ENCODE measurements at places on chromosomes 16 and 17.

DNA sequence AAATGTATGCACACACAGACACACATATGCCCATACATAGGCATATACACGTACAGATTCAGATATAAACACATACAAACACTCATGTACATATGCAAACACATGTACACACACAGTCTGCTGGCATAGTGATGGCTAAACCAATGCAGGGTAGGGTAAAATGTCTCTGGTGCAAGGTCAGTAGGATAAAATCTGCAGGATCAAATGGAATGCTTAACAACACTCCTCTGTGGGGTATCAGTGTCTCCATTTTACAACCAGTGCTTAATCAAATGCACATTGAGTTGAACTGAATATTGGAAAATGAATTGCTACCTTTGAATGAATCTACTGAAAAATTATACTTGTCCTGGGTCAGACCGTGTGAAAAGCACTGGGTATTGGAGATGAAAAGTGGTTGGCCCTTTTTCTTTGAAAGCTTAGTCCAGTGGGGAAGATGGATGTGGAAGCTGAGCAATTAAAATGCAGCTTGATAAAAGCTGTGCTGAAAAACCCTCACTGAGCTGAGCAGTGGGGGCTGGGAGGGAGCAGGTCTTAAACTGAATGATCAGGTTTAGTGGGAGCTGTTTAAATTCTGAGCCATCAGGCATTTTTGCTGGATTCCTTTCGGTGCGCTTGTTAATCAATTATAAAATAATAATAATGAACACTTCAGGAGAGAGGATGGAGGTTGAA is 314.7 kb downstream of the HAPSTR1 start:
- no peak for DNase-seq

DNA sequence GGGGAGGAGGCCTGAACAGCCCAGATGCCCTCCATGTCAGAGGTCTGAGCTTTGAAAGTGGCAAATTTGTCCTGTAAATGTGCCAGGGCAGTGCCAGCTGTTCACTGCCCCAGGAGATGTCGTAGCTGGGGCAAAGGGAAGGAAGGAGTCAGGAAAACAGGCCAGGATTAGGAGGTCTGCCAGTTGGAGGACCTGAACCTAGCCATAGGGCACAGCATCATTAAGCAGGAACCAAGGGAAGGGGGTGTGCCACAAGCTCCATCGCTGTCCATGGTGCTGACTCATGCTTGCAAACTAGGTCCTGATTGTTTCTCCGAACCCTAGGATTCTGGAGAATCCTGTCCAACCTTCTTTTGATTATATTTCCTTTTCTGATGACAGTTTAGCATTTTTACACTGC is 124.2 kb downstream of the TMEM132E start:
- DNase-seq = peak; percentile 88

DNA sequence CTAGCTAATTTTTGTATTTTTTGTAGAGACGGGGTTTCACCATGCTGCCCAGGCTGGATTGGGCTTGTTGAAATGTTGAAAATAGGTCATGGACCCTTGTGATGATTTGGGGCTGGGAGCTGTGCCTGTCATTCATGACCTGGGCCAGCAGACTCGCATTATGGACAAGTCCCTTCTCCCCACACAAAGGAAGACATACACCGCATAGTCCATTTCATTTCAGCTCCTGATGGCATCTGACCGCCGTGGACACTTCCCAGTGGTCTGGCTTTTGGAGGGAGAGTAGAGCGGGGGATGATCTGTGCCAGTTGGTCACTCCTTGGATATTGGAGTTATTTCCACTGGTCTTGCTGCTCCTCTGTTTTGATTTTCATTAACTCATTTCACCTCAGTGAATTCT is 34.8 kb downstream of the MPRIP start:
- no peak for DNase-seq

DNA sequence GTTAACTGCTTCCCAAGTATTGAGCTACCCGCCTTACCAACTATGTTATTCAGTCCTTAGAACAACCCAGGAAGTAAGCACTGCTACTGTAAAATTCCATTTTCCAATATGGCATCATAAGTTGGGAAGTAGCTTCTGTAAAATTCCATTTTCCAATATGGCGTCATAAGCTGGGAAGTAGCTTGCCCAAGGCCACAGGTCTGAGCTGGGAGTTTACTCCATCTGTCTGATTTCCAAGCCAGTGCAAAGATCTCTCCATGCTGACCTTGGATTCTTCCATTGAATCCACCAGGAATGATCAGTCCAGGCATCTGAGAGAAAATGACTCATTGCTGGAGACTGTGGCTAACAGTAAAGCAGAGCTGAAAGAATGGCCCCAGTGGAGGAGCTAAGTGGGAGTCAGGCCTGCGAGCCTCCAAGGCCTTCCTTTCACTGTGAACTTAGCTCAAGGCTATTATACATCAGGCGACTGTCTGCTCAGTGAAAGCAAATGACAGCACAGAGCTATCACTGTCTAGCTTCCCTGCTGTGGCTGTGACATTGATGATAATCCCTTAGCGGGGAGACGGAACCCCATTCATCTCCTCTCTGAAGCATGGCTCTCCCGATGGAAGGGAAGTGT is 430.4 kb downstream of the HAPSTR1 start:
- DNase-seq = no peak

GRCh38 chr17:600576-601243 is 113.9 kb downstream of the VPS53 start:
- DNase-seq = no peak

GRCh38 chr17:57349541-57350247 is 93.4 kb downstream of the MSI2 start:
- DNase-seq = no peak

- DNase-seq = no peak
Observed at GRCh38 chr17:8314797-8315763, 5.0 kb downstream of the ARHGEF15 start.

DNA sequence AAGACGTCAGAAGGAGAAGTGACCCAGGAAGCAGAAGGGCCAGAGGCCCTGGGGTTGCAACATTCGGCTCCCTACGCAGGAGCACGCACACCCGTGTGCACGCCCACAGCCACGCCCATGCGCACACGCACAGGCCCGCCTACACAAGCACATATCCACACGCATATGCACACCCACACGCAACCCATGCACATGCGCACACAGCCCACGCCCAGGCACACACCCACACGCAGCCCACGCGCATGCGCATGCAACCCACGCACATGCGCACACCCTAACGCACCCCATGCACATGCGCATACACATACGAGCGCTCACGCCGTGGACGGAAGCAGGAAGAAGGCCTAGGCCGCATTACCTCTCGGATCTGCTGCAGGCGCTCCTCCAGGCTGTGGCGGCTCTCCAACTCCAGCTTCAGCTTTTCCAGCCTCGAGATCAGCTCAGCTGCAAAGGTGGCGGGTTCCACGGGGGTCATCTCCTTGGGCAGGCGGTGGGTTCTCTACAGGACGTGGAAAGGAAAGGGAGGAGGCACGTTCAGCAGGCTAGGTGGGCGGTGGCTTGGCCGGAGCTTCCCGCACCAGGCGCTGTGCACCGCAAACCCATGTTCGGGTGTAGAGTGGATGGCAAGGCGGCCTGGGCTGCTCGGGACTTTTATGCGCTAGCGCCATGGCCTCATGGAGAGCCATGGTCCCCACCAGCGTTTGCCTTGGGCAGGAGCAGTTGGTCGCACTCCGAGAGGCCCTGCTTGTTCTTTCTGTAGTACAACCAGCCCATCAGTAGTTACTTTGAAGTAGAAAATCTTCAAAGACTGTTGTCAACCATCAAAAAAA is 23.4 kb downstream of the AXIN2 start:
- DNase-seq = no peak

DNA sequence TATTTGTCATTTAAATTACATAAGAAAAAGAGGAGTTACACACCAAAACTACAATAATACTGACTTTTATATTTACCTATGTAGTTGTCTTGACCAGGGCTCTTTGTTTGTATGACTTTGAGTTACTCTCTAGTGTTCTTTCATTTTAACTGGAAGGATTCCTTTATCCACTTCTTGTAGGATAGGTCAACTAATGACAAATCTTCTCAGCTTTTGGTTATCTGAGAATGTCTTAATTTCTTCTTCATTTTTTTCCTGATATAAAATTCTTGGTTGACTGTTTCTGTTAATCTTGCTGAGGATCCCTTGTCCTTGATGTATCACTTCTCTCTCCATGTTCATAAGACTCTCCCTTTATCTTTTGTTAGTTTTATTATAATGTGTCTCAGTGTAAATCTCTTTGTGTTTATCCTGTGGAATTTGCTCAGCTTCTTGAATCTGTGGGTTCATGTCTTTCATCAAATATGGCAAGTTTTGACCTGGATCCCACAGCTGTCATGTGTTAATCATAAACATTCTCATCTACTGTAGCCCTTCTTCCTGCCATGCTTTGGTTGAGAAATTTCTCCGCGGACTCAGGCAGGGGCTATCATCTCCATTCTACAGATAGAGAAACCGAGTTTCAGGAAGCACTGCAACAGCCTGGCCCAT is 5.4 kb downstream of the PRSS41 start:
- DNase-seq = no peak

DNA sequence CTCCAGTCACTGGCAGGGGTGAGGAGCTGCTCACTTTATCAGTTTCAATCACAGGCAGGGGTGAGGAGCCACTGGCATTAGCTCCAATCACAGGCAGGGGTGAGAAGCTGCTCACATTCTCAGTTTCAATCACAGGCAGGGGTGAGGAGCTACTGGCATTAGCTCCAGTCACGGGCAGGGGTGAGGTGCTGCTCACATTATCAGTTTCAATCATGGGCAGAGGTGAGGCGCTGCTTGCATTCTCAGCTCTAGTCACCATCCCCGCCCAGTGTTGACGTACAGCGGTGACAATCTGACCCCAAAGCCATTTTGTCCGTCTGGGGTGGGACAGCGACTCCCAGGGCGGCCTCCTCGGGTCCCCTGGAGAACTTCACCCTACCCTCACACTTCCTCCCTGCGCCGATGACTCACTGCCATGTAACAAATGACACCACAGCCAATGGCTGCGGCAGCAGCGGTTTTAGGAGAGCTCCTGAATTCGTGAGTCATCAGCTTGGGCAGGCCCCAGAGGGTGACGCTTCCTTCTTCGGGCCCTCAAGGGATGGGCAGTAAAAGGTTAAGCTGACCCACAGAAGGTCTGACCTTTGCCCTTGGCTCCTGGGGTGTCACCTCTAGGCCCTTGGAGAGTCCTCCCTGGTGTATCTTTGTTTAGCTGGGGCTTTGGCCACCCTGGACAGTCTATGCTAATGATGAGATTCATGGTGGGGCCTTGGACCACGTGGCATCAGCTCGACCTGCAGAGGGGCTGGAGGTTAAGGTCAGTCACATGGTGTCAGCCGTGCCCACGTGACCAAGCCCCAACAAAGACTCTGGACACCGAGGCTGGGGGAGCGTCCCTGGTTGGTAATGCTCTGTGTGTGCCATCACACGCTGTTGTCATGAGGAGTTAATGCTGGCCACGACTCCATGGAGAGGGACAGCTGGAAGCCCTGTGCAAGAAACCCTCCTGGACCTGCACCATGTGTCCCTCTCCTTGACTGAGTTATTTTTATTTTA is 171.7 kb downstream of the C16orf95 start:
- no peak for DNase-seq

DNA sequence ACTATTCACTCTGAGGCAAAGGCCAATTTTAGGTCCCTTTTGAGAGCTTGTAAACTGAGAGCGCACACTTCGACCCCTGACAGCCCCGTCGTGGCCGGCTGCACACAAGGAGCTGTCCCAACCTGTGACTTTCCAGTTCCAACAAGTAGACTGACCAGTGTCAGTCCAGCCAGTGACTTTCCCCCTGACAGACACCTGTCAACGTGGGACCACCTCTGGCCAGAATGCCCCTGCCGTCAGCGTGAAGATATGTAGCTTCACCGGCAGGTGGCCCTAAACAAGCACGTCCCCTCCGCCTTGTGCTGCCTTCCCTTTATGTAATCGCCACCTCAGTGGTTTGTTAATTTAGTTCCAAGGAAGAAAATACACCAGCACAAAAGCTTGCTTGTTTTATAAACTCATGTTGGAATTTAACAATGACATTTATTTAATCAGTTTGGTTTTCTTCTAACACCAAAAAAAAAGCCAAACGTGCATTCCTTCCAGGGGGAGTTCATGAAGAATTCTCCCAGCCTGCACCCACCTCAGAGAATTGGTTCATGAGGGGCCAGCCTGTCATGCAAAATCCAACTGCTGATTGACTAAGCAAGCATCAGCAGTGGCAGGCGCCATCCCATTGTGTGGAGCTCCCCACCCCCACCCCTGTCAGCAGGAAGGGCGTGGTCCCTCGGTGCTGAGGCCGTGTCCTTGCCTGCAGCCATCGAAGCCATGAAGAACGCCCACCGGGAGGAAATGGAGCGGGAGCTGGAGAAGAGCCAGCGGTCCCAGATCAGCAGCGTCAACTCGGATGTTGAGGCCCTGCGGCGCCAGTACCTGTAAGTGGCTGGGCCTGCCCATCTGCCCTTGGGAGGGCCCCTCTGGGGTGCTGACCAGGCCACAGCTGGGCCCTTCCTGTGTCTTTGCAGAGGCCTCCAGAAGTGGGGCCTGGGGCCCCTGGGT is 33.9 kb downstream of the PLD6 start:
- peak; percentile 39 for DNase-seq

GRCh38 chr16:82135844-82136243 is 34.2 kb downstream of the MPHOSPH6 start:
- DNase-seq = no peak

DNA sequence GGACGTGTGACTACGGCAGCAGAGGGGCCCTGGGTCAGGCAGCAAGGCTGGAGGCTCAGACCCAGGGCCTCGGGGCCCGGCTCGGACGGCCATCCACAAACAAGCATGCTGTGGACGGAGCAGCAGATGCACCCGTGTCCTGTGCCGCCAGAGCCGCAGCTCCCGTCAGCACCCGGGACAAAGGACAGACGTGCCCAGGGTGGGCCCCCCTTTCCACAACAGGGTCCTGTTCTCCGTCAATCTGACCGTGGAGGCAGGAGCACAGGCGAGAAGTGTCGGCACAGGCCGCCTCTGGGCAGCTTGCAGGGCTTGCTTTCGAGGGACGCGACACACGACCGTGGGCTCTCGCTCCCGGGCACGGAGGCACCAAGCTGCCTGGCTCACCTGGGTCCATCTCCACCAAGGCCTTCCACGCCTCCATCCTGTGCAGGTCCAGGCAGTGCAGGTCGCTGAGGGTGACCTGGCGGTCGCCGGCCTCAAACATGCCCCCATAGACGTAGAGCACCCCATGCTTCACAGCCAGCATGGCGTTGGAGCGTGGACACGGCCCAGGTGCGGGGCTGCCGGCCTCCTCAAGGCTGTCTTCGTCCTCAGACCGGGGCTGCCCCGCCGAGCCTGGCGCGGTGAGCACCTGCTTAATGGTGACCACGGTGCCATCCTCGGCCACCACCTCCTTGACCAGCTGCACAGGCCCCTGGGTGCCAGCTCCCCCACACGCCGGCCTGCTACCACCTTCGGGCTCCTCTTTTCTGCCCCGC is 56.7 kb downstream of the KLHDC4 start:
- DNase-seq = no peak
